Activated T-helper 1 cell treated with anti-CD3 and anti-CD28 coated beads, Interleukin-12 subunit alpha, Interleukin-12 subunit beta, Interleukin-2, Interleukin-4 antibody, amounts not matched to agents 30 ng/mL and 10 ng/mL and 1 ng/mL, durations not matched to agents 14 hours and 24 hours and 36 hours (primary cell): ENCODE measurements at places on chromosomes 2 and 18. TPM values are rescaled to one million over a fixed set of nuclear protein-coding genes. Genes with fewer than 3 reads are reported as not detected.

DNA sequence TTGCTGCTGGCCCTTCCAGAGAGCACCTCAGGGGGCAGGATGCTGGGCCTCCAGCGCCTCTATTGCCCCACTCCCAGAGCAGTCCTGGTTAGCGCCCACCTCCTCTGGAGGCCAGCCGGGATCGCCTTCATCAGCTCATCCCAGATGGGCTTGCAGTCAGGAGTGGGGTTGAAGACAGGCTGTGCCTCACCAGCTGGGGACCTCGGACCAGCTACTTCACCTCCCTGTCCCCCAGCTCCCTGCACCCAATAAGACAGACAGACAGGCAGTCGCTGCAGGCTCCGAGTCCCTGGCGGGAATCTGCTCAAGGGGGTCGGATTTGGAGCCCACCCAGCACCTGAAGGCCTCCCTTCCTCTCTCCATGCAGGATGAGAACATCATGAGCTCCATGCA, 18.9 kb upstream of the FAHD2A start:
- no peak overlapping the region for H3K27ac ChIP-seq
- DNase-seq, result no peak
- H3K36me3 ChIP-seq, result no peaks in the 10 kb centered on the region
- no peaks in the 10 kb centered on the region for H3K4me1 ChIP-seq

DNA sequence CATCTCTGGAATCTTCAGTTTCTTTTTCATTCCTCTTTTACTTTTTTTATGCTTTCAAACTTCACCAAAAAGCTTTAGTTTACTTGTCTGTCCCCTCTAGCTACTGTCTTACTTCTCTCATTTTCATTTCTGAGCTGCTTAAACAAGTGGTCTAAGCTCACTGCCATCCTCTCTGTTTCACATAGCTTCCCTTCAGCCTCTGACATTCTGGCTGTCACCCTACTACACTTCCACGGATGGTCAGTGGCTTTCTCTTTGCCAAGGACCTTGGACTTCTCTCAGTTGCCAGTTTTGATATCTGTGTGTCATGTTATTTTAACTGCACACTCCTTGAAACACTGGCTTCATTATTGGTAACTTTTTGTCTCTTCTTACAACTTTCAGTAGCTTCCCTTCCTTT, 176.1 kb downstream of the IKZF2 start:
- peaks cover 6% of the 10 kb centered on the region for H3K27me3 ChIP-seq
- H3K36me3 ChIP-seq, result no peaks in the 10 kb centered on the region
- no peak for DNase-seq
- no peak overlapping the region for H3K27ac ChIP-seq
- H3K4me3 ChIP-seq, result no peak overlapping the region
- H3K4me1 ChIP-seq, result peaks cover 6% of the 10 kb centered on the region

- peak within 1 kb of the TSS; percentile 96 for H3K27ac ChIP-seq
- peak within 1 kb of the TSS; percentile 97 for H3K4me3 ChIP-seq
- H3K36me3 ChIP-seq, result peaks cover 7% of the 10 kb centered on the region
- H3K27me3 ChIP-seq, result peaks cover 39% of the 10 kb centered on the region
These were observed at the start of gene PRKD3 for GRCh38 chr2:37324786-37325624. Gene PRKD3 (minus strand): TSS chr2:37324833. CDS start chr2:37316524, 8,309 bp downstream.

DNA sequence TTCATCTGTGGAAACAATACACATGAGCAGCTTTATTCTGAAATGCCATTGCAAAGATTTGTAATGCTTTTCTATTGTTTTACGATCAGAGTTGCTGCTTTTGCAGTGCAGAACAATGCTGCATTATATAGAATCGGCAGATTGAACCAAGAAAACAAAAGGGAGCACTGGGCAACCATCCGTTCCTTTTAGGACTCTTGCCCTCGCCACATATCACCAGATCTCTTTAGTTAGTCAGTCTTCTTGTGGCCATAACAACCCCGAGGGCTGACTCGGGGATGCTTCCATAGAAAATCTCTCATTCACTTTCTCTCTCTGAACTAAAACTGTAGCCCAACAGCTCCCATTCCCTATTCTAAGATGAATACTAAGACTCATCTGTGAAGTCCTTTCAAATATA, 340.4 kb downstream of the NRXN1 start:
- H3K4me3 ChIP-seq, result no peak overlapping the region
- no peaks in the 10 kb centered on the region for H3K36me3 ChIP-seq
- no peaks in the 10 kb centered on the region for H3K27me3 ChIP-seq
- no peak for DNase-seq
- no peaks in the 10 kb centered on the region for H3K4me1 ChIP-seq

GRCh38 chr2:234684466-234684865, 187.6 kb upstream of the ARL4C start:
- H3K27me3 ChIP-seq, result peaks cover 2% of the 10 kb centered on the region
- DNase-seq, result no peak
- H3K27ac ChIP-seq, result no peak overlapping the region
- no peaks in the 10 kb centered on the region for H3K4me1 ChIP-seq
- no peaks in the 10 kb centered on the region for H3K36me3 ChIP-seq
- no peak overlapping the region for H3K4me3 ChIP-seq

DNA sequence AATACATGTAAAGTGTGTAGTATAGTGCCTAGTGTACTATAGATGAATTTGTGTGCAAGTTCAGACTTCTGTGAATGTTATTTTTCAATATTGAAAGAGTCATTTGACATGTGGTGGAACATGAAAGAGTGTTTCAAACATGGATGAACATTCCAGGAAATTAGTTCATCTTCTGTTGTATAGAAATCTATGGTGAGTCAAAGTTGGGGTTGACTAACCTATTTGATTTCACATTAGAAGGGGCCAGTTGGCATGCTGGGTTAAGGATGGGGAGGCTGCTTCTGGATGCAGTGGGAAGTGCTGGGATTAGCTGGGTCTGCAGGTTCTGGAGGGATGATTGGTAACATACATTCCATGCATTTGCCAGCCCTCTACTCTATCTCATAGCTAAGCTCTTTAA, 50.6 kb downstream of the LYPD6B start:
- no peak for DNase-seq
- no peak overlapping the region for H3K4me3 ChIP-seq
- H3K27me3 ChIP-seq, result peaks cover 15% of the 10 kb centered on the region
- H3K4me1 ChIP-seq, result no peaks in the 10 kb centered on the region

- no peak for DNase-seq
- H3K27me3 ChIP-seq, result no peaks in the 10 kb centered on the region
- H3K4me1 ChIP-seq, result no peaks in the 10 kb centered on the region
- no peaks in the 10 kb centered on the region for H3K36me3 ChIP-seq
These were observed 1846.4 kb upstream of the PIK3C3 start for GRCh38 chr18:40108596-40108995.

DNA sequence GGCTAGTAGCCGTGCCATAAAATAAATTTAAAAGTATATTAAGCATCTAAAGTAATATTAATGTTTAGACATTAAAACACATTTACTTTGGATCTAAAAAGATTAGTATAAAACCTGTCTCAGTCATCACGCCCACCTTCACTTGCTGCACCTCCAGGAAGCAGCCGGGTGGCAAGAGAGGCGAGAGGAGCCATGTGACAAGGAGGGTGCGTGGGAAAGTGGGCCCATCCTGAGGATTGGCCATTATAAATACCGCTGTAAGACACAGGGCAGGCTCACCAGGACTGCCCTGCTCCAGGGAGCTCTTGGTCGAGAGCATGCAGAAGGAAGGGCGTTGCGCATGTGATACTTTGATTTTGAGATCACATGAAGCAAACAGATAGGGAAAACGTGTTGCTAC, 34.4 kb upstream of the ALKAL2 start:
- no peak overlapping the region for H3K4me3 ChIP-seq
- peaks cover 6% of the 10 kb centered on the region for H3K36me3 ChIP-seq
- peaks cover 38% of the 10 kb centered on the region for H3K4me1 ChIP-seq
- peaks cover 14% of the 10 kb centered on the region for H3K27me3 ChIP-seq
- DNase-seq, result no peak

GRCh38 chr2:168461178-168461941, 5.3 kb downstream of the CERS6 start:
- no peak overlapping the region for H3K27ac ChIP-seq
- H3K4me3 ChIP-seq, result no peak overlapping the region
- peaks cover 9% of the 10 kb centered on the region for H3K36me3 ChIP-seq
- no peak for DNase-seq

- H3K4me1 ChIP-seq, result peaks cover 8% of the 10 kb centered on the region
- H3K27me3 ChIP-seq, result peaks cover 19% of the 10 kb centered on the region
- H3K27ac ChIP-seq, result no peak overlapping the region
- H3K4me3 ChIP-seq, result no peak overlapping the region
- no peak for DNase-seq
These were observed 5.7 kb upstream of the SPATS2L start for GRCh38 chr2:200300638-200301314.

GRCh38 chr2:45328264-45328870, 282.7 kb downstream of the SRBD1 start:
- no peak overlapping the region for H3K27ac ChIP-seq
- no peaks in the 10 kb centered on the region for H3K4me1 ChIP-seq
- H3K27me3 ChIP-seq, result peaks cover 9% of the 10 kb centered on the region
- H3K36me3 ChIP-seq, result no peaks in the 10 kb centered on the region

GRCh38 chr2:188276255-188276654, 15.4 kb upstream of the GULP1 start:
- no peak for DNase-seq
- H3K27me3 ChIP-seq, result no peaks in the 10 kb centered on the region
- no peak overlapping the region for H3K27ac ChIP-seq
- no peaks in the 10 kb centered on the region for H3K36me3 ChIP-seq
- no peaks in the 10 kb centered on the region for H3K4me1 ChIP-seq

GRCh38 chr18:60145776-60146175, 226.8 kb downstream of the MC4R start:
- no peak overlapping the region for H3K4me3 ChIP-seq
- no peaks in the 10 kb centered on the region for H3K27me3 ChIP-seq
- no peaks in the 10 kb centered on the region for H3K4me1 ChIP-seq
- H3K27ac ChIP-seq, result no peak overlapping the region
- DNase-seq, result no peak

DNA sequence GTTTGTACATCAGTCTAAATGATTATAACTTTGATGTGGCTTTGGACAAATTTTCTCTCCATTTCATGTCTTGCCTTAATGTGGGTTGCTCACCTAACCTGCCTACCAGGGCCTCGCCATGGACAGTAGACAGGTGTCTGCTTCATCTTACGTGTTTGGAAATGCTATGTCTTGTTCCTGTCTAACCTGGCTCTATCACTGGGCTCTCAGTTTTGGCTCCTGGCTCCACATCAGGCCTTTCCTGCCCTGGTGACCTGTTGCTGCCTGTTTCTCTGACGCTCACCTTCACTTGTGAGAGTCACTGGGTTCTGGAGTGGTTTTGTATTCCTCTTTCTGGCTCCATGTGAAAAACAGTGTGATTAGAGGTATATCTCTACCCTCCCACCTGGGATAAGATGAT, 65.9 kb downstream of the PHLPP1 start:
- H3K4me1 ChIP-seq, result peaks cover 35% of the 10 kb centered on the region
- no peaks in the 10 kb centered on the region for H3K27me3 ChIP-seq
- no peaks in the 10 kb centered on the region for H3K36me3 ChIP-seq
- H3K27ac ChIP-seq, result no peak overlapping the region
- no peak for DNase-seq

DNA sequence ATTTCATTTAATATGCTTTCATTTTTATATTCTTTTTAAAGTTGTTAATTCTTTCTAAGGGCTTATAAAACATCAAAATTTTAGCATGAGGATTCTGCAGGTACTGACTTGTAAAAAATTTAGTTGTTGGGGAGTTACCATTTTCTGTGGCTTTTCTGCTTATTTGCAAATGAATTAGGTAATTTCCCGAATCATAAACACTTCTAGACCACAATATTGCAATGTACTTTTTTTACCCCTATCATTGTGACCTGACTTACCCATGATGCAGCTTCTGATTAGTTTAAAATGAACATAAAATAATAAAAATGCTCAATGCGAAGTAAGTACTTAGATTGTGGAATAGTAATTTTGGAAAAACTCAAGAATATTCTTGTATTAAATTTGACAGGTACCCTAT, 11.4 kb downstream of the ARL6IP6 start:
- H3K36me3 ChIP-seq, result peaks cover 3% of the 10 kb centered on the region
- no peaks in the 10 kb centered on the region for H3K27me3 ChIP-seq
- H3K27ac ChIP-seq, result no peak overlapping the region
- H3K4me1 ChIP-seq, result peaks cover 27% of the 10 kb centered on the region
- DNase-seq, result no peak

GRCh38 chr2:170086751-170087412, 91.1 kb upstream of the MYO3B start:
- no peak for DNase-seq
- no peak overlapping the region for H3K27ac ChIP-seq
- H3K27me3 ChIP-seq, result no peaks in the 10 kb centered on the region
- no peaks in the 10 kb centered on the region for H3K4me1 ChIP-seq
- H3K36me3 ChIP-seq, result no peaks in the 10 kb centered on the region
- no peak overlapping the region for H3K4me3 ChIP-seq

- DNase-seq, result no peak
- H3K27me3 ChIP-seq, result no peaks in the 10 kb centered on the region
- no peak overlapping the region for H3K4me3 ChIP-seq
- H3K4me1 ChIP-seq, result no peaks in the 10 kb centered on the region
These were observed 1834.1 kb upstream of the CELF4 start for GRCh38 chr18:39399662-39400061.

GRCh38 chr2:904246-905024, 46.2 kb upstream of the SNTG2 start:
- no peak for DNase-seq
- no peaks in the 10 kb centered on the region for H3K36me3 ChIP-seq
- H3K27me3 ChIP-seq, result peaks cover 3% of the 10 kb centered on the region
- no peak overlapping the region for H3K27ac ChIP-seq
- no peaks in the 10 kb centered on the region for H3K4me1 ChIP-seq
- H3K4me3 ChIP-seq, result no peak overlapping the region

DNA sequence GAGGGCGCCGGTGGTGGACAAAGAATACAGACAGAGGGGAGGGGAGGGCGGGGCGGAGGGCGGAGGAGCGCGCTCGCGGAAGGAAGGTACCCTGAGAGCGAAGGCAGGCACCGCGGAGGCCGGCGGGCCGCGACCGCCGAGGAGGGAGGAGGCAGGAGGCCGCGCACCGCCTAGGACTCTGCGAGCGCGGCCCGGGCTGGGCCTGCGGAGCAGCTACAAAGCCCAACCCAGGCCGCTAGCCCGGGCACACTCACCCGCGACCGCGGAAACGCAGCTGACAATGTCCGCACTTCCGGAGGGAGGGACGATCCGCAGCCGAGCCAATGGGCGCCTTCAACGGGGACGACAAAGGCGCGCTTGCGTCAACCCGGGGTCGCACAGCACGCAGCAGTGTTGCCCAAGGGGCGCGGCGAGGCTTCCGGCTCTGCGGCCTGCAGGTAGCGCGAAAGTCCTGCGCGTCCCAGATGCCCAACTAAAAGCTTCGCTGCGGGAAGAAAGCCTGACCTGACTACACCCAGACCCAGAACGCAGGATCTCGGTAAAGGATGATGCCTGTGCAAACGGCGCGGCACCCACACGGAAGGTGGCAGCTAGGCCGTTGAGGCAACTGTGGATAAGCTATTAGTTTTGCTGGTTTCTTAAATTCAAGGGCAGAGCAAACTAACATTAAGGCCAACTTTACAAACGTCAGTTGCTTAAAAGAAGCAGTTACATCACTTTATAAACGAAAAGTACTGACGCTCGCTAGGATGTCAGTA, at the start of gene C18orf32:
Gene C18orf32, minus strand, starts transcription at position 282 of the 758 bp plus-strand sequence. CDS start 3,486 bp downstream, outside the sequence.
- H3K36me3 ChIP-seq, result peaks cover 59% of the 10 kb centered on the region
- peak within 1 kb of the TSS; percentile 93 for H3K4me3 ChIP-seq
- peaks cover 53% of the 10 kb centered on the region for H3K4me1 ChIP-seq
- peak within 1 kb of the TSS; percentile 98 for H3K27ac ChIP-seq
- H3K27me3 ChIP-seq, result no peaks in the 10 kb centered on the region
- peak; percentile 92 for DNase-seq

The ZBTB7C gene
- 1.0 and 1.4 TPM in 2 replicates for total RNA-seq

The KCNF1 gene
- total RNA-seq, result not detected in 2 replicates

The UGT1A5 gene
- total RNA-seq, result not detected in 2 replicates

The FAM237A gene
- total RNA-seq, result not detected in 2 replicates

The INHA gene
- total RNA-seq, result not detected in 2 replicates

The CLASP1 gene
- total RNA-seq, result 62.6 and 72.6 TPM in 2 replicates

The RPRM gene
- total RNA-seq, result 0.20 TPM in 1 of 2 replicates, not detected in the other

The BMP10 gene
- not detected in 2 replicates for total RNA-seq
